ENCODE measurements at places on chromosomes 1 and 21.

DNA sequence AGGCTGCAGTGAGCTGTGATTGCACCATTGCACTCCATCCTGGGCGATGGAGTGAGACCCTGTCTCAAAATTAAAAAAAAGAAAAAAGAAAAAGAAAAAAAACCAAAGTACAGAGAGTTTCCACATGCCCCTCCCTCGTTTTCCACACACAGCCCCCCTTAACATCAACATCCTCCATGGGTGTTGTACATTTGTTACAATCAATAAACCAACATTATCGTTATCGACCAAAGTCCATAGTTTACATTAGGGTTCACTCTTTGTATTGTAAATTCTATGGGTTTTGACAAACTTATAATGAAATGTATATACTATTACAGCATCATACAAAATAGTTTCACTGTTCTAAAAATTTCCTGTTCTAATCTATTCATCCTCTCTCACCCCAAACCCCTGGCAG is 15.9 kb upstream of the TINAGL1 start:
- no peak for DNase-seq

DNA sequence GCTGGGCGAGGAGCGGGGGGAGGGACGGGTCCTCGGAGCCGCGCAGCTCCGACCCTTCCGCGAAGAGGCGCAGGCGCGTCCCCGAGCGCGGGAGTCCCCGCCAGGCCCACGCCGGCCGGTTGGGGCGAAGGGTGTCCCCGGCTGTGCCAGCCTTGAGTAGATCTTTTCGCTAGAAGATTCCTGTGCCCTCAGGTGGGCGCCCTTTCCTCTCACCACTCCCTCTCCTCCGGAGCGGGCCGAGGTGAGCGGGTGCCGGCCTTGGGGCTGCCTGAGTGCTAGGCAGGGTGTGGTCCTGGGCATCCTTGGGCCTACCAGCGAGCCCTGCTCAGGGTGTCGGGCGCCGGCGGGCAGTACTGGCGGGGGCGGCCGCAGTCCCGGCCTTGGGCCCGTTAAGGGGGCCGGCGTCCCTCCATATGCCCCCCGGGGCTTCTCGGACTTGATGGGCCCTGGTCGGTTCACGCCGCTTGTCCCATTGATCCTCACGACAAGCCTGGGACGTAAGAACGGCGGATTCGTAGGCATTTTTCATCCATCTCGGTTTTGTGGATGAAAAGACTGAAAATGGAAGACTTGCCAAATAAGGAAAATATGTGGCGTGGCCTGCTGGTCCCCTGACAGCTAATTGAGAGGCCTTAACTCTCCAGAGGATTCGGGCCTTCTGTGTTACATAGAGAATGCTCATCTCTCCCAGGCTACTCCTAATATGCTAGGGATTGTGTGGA is 712 bp downstream of the DEGS1 start:
- peak; percentile 78 for DNase-seq

DNA sequence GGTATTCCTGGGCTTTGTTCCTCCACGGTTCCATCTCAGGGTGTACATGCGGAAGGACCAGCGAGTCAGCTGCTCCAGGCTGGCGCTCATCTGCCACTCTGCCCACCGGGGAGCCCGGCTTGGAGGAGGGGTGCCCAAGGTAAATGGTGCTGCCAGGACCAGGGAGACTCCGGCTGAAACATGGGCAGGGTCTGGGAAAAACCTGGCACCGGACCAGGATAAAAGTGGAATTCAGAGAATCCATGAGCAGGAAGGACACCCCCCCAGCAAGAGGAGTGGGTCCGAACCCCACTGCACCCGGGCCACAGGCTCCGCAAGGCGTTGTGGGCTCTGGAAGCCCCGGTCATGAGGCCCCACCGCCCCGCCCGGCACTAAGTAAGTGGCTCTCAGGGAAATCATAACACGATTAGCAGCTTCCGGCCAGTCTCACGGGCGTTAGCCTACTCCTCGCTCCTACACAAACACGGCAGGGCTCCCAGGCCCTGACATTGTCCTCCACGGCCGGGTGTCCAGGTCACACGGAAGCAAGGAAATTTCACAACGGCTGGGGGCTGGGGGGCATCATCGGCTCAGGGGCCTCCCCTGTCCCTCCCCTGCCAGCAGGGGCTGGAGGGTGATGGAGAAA is 21.1 kb downstream of the MEGF6 start:
- no peak for DNase-seq

DNA sequence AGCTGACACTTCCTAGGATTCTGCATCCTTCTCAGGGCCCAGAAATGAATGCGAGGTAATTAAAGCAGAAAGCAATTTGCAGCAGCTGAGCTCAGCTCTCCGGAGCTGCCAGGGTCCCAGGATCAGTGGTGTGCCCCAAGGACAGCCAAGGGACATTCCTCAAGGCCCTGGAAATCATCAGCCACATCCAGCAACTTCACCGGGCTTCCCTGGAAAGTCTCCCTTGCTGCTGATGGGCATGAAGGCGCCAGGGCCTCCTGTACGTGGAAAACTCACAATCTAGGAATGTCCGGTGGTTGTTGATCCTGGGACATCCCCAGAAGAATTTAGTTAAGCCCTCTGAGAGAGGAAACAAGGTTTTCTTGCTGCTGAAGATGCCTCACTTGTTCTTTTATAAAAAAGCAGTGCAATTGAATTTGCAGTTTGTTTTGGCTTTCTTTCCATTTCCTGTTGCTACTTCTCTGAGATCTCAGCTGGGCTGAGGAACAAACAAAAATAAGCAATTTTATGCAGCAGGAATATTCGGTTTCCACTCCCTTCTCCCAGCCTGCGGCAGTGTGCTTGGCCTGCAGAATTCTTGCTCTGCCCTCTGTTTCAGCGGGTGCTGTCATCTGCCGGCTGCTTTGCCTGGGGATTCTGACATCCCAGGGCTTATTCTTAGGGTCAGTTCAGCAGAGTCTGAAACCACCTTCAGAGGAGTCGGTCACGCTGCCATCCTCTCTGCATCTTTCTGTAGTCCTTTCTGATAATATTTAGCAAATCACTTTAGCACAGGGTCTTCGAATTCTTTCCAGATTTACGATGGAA is 85.9 kb downstream of the TCP10L start:
- DNase-seq: peak; percentile 69

DNA sequence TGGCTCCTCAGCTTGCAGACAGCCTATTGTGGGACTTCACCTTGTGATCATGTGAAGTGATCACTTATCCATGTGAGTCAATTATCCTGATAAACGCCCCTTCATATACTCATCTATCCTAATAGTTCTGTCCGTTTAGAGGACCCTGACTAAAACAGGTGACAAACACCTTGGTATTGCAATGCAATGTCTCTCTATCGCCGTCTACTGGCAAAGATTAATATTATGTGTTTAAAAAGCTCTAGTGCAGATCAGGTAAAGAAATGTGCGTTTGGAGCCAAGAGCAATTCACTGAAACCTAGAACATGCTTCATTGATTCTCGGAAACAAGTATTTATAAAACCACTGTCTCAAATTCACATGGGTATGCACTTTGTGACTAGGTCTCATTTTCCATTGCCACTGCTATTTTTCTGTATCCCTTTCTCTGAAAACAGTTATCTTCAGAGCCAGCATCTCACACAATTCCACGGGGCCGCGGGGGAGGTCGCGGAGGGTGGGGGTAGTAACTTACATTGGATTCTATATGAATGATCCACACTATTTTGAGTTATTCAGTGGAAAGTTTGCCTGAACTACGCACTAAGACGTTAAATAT is 554.6 kb upstream of the NCAM2 start:
- DNase-seq: no peak

DNA sequence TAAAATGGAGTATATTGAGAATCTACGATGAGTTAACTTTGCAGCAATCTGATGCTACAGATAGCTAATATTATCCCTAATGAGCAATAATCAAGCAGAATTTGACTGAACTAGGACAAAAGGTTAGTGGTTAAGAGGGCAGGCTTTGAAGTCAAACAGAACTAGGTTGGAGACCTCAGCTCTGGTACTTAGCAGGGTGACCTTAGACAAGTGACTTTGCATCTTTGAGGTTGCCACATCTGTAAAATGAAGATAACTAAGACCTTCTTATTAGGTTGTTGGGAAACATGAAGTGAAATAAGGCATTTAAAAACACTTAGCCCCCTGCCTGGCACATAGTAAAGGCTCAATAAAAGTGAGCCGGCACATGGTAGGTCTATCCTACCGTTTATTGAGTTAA is 4.3 kb upstream of the FUCA1 start:
- no peak for DNase-seq

DNA sequence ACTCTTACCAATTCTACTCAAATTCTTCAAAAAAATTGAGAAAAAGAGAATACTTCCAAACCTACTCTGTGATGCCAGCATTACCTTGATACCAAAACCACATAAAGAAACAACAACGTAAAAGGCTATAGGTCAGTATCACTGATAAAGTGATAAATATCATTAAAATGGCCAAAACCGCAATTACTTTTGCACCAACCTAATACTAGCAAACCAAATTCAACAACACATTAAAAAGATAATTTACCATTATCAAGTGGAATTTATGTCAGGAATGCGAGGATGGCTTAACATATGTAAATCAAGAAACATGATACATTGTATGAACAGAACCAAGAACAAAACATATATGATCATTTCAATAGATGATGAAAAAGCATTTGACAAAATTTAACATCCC is 7.0 kb downstream of the SPAG17 start:
- DNase-seq: no peak

- DNase-seq: no peak
Observed at GRCh38 chr1:14238472-14239307, 359.8 kb upstream of the KAZN start.

DNA sequence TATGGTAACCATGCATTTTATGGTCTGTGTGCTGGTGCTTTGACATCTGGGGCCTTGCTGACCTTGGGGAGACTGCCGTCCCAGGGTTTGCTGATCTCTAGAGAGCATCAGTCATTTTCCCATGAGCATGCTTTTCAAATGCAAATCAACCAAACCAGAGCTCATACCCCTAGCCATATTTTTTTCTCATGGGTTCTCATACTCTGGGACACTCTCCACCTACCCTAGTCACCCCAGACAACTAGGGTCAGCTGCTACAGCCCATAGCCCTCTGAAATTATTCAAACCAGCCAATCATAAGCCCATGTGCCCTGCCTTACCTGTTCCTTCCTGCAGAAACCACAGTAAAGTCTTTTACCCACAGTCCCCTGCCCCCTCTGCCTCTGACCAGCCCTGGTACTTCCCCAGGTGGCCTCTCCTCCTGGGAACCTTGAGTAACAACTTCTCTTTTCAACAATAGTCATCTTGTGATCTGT is 132.0 kb downstream of the MAP3K21 start:
- no peak for DNase-seq

- DNase-seq: no peak
Observed at GRCh38 chr1:39380036-39380435, 111.4 kb upstream of the BMP8A start.

GRCh38 chr1:54376430-54377039 is 29.7 kb downstream of the SSBP3 start:
- no peak for DNase-seq

DNA sequence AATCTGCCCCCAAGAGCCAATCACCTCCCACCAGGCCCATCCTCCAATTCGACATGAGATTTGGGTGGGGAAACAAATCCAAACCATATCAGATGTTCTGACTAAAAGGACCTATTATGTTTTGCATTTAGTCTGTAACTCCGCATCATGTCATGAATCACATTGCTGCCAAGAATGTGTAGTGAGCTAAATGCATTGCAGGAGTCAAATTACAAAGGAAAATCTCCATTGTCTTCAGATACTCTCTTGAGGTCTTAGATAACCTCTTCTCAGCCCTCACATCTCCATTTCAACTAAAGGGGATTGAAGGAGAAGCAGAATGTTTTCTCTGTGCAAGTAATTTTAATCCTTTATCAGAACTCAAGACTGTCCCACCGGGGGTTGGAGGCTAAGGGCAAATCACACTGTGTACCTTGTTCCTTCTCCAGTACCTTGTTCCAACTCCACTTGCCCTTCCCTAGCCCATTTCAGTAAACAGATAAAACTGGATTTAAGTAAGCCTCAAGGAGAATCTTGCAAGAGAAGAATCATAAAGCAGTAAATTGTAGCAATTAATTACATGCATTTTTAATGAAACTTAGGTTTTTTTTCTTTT is 34.1 kb downstream of the EXTL2 start:
- DNase-seq: peak; percentile 72

DNA sequence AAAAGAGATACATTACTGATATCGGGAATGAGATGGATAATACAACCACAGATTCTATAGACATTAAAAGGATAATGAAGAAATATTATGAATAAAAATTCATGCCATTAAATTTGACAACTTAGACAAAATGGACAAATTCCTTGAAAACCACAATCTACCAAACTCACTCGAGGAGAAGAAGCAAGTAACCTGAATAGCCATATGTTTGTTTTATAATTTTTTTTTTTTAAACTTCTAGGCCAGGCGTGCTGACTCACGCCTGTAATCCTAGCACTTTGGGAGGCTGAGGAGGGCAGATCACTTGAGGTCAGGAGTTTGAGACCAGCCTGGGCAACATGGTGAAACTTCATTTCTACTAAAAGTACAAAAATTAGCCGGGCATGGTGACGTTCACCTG is 327.9 kb downstream of the VAV3 start:
- DNase-seq: peak; percentile 7

Measured in adipocyte (in vitro differentiated cells).